ENCODE measurements at places on chromosomes 6 and 20.

DNA sequence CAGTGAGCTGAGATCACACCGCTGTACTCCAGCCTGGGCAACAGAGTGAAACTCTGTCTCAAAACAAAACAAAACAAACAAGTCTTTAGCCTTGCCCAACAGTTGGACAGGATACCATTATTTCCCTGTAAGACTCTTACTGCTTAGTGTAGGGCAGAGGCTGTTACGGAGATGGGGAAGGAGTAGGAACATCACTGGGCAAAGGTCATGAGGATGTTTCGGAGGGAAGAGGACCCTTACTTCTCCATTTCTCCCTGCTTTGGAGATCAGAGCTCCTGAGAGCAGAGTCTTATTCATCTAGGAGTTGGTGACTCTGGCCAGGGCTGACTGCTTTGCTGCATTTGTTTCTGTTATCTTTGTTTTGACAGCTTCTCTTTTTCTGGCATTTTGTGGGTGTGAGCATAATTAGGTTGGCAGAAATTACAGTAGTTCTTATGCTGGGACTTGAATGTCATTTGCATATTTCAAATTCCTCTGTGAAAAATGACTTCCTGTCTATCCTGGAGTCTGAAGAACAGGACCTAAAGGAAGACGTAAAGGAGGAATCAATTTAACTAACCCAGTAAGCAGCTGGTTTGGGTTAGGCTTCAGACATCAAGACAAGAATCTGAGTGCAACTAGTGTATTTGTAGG is 89.0 kb downstream of the CDS2 start:
- peak; percentile 22 for DNase-seq

DNA sequence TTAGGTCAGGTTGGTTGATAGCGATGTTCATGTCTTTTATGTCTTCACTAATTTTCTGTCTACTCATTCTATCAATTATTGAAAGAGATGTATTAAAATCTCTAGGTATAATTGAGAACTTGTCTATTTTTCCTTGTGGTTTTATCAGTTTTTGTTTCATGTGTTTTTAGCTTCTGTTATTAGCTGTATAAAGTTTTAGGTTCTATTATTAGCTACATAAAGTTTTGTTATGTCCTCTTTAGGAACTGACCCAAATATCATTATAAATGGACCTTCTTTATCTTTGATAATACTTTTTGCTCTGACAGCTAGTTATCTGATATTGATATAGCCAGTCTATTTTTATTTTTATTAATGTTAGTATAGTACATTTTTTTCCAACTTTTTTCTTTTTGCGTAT is 92.4 kb upstream of the TMEM170B start:
- DNase-seq = no peak

GRCh38 chr6:47419621-47420020 is 58.0 kb upstream of the CD2AP start:
- DNase-seq = no peak

DNA sequence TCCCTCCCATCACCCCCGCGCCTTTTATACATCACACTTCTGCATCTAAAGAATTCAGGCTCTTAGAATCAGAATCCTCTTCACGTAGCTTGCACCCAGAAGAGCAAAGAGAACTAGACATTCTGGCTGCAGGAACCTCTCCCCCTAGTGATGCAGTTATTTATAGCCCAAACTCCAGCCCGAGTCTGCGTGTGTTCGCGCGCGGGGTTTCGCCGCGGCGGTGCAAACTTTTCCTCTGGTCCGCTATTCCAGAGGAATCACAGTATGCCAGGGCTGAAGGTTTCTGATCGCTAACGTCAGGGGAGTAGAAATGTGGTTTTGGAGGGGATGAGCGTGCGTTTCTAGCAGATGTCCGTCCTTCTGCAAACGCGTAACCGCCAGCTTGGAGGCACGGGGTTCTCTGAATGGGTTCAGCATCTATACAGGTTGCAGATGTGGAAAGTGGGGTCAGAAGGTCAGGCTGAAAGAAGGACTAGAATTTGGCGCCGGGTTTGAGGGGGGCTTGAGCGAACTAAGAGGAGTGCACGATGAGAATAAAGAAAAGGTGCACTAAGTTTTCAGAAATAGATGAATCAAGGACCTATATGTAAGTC is 1.8 kb downstream of the EPHA7 start:
- DNase-seq = peak; percentile 63

- DNase-seq = no peak
These were observed 10.7 kb upstream of the LAMP5 start for GRCh38 chr20:9503526-9504245.

DNA sequence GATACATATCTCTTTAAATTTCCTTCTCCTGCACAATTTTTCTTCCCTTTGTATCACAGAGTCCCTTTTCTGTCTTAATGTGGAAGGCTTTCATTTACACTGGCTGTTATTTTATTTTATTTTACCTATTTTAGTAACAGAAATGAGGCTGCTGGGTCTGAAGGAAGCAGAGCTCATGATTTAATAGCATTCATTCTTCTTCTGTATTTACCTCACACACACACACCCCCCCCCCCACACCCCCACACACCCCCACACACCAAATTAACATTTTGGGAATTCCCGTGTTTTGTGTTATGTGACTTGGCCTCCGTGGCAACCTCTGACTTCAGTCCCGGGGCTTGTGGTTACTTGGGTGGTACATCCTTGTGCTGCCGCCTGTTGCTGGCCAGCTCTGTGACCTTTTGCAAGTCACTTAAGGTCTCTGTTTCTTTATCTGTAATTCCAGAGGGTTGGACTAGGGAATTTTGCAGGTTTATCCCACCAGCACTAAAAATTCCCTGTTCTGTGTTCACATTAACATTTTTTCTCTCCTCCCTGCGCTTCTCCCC is 108.8 kb downstream of the TIAM2 start:
- DNase-seq = no peak

DNA sequence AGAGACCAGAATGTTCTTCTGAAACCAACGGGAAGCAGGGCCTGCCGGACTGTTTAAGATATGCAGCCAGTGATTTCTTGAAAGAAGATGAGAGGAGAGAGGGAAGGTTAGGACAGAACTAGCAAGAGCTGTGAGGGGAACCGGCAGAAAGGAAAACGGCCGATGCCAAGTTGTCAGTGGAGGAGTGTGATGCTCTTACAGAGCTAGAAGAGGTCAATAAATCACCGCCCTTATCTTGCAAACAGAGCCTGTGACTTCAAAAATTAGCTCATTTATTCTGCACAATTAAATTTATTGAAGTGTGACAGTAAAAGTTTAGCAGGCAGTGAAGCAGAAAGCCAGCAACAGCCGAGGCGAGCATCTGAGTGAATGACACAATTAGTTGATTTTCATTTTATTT is 509.5 kb upstream of the ID4 start:
- DNase-seq = peak; percentile 13

GRCh38 chr6:16137451-16137801 is 8.5 kb downstream of the MYLIP start:
- no peak for DNase-seq

GRCh38 chr6:169692516-169692915 is 9.3 kb downstream of the WDR27 start:
- DNase-seq = no peak

DNA sequence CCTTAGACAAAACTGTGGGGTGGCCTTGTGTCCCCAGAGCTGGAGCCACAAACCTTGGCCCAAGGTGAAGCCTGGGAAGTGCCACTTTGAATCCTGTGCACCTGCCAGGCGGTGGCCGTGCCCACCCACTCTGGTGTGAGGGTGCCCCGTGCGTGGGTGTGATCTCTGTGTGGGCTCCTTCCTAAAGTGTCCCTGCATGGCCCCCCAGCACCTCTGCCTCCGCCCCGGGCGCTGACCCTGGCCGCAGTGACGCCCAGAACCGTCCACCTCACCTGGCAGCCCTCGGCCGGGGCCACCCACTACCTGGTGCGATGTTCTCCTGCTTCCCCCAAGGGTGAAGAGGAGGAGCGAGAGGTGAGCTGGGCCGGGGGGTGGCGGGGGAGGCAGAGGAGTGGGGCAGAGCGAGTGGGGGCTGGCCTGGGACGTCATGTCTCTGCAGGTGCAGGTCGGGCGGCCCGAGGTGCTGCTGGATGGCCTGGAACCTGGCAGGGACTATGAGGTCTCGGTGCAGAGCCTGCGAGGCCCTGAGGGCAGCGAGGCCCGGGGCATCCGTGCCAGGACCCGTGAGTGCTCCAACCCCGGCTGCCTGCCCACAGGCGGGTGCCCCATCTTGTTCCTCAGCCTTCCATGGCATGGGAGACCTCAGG is 18.3 kb downstream of the COL20A1 start:
- no peak for DNase-seq

GRCh38 chr6:151917531-151918329 is 110.2 kb downstream of the ESR1 start:
- no peak for DNase-seq

GRCh38 chr20:50398821-50399554 is 111.2 kb upstream of the PTPN1 start:
- peak; percentile 69 for DNase-seq

GRCh38 chr6:72622094-72622940 is 453 bp downstream of the KCNQ5 start:
- DNase-seq = peak; percentile 61

DNA sequence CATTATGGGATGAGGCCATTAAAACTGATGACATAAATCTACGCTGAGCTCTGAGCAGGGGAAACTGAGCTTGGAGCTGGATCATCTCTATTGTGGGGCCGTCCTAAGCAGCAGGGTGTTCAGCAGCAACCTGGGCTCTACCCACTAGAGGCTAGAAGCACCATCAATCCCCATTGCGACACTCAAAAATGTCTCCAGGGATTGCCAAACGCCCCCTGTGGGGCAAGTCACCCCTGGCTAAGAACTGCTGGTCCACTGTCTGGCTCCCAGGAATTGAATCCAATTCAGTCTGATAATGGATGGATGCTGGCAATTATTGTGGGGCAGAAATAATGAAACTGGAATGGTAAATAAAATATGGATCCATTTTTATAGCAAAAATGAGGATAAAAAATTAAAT is 38.2 kb downstream of the PMEPA1 start:
- no peak for DNase-seq

DNA sequence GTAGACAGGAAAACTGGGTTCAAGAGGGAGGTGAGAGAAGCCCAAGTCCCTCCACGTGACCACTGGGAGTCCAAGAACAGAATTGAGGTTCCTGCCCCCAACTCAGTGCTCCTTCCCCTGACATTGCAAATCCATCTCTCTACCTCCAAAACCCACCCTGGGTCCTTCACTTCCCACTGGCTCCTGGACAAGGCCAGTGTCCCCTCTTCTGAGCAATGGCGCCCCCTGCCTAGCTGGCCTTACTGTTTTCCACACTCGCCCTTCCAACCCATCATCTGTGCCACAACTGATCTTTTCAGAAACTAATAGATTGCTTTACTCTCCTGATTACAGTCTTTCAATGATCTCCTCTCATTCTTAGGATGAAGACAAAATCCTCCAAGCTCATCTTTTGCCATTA is 200.3 kb downstream of the ANKRD60 start:
- DNase-seq = no peak

GRCh38 chr20:17225851-17226409 is 910 bp upstream of the PCSK2 start:
- DNase-seq = no peak

DNA sequence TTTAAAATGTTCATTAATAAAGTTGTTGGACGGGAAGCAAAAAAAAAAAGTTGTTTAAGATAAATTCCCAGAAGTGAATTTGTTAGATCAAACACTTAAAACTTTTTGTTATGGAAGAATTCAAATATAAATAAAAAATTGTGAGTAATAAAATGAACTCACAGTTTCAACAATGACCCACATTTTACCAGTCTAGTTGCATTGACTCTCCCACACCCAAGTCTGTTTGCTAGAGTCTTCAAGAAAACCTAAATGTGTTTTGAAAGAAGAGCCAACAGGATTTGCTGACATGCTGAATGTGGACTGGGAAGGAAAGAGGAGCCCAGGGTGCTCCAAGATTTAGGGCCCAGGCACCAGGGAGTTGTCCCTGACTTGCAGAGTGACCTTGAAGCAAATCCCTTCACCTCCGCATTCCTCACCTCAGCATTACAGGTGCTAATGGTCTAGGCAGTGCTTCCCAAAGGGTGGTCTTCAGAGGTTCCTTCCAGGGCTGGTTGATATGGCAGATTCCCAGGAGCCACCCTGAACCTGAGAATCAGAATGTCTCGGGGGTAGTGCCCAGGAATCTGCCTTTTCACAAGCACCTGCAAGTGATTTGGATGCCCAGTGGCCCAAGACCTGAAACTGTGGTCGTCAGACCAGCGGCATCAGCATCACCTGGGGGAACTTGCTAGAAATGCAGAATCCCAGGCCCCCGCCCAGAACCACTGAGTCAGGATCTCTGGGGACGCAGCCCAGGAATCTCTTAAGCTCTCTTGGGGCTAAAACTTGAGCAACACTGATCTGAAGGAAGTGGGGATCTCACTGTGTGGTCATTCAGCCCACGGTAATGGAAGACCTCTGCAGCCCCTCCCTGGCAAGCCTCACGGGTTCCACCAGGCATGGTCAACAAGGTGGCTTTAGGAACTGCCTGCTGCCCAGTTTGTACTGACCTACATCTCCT is 31.1 kb downstream of the POFUT1 start:
- no peak for DNase-seq

DNA sequence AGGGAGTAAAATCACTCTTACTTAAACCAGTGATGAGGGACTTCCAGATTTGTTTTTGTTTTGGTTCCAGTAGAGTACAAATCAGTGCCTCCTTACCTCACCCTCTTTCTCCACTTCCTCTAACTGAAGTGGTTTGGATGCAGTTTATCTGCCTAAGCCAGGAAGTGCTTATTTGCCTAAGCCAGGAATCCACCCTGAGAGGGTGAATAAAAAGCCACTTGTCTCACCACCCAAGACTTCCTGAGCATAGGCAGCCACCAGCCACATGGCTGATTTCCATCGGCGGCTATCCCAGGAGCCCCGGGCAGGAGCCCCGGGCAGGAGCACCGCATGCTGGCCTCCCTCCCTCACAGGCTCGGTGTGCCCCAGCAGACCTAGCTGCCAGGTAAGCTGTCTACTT is 12.0 kb downstream of the LRP11 start:
- DNase-seq = peak; percentile 19

DNA sequence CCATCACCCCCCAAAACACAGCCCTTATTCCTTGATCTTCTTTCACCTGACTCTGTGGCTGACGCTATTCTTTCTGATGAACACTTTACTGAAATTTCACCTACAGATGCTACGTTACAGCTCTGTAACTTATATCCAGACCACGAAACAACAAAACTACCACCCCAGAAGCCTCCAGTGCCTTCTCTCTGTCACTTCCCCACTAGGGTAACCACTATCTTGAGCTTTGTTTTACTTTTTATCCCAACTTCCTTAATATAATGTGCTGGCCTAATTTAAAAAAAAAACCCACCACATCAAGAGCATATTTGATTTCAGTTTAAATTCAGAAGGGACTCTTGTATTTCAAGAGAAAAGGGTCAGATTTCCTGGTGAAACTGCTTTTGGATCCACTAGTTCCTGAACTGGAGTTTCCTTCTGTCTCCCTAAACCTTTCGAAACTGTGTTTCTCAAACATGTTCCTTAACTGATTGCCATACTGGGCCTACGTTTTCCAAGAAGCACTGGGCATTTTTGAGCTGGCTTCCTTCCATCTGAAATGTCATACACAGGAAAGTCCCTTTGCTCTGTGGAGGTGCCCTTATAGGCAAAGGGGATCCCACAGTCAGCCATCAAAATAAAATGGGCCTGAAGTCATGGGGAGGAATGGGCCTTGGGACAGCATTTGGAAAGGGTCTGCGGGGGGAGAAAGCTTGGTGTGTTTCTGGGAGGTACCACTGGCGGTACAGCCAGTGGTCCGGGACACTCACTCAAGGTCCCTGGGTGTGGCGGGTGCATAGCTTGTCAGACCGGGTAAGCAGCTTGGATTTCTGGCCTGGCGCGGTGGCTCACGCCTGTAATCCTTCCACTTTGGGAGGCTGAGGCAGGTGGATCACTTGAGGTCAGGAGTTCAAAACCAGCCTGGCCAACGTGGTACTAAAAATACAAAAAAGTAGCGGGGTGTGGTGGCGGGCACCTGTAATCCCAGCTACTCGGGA is 25.8 kb upstream of the RTF2 start:
- DNase-seq = no peak

Data from umbilical cord (tissue), 2 donors.